ENCODE measurements at places on chromosomes 7 and 10. TPM values are rescaled to one million over a fixed set of nuclear protein-coding genes. Genes with fewer than 3 reads are reported as not detected.

DNA sequence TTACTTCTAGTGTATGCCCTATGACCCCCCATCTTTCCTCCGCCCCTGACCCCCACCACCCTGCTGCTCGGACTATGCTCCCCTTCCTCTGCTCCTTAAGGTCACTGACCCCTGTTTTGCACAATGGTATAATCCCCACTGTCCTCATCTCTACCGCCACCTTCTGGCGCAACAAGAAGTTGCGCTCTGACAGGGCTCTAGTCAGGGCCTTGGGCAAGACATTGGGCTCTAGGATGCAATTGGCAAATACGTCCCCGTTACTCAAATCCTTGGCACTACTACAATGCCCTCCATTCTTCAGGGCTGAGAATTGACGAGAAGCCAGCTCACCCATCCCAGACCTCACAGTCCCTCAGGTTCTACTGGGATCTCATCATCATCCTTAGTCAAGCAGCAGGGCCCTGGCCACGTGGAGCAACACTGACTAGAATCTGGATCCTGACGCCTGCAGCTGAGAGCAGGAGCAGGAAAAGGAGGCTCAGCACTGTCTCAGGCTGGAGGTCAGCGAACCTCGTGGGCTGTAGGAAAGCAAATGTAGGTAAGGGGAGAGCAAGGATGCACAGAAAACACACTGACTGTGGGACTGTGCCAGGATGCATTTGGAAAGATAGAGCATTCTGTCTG, 10.6 kb downstream of the LRIT2 start:
- peak; percentile 23 for DNase-seq

DNA sequence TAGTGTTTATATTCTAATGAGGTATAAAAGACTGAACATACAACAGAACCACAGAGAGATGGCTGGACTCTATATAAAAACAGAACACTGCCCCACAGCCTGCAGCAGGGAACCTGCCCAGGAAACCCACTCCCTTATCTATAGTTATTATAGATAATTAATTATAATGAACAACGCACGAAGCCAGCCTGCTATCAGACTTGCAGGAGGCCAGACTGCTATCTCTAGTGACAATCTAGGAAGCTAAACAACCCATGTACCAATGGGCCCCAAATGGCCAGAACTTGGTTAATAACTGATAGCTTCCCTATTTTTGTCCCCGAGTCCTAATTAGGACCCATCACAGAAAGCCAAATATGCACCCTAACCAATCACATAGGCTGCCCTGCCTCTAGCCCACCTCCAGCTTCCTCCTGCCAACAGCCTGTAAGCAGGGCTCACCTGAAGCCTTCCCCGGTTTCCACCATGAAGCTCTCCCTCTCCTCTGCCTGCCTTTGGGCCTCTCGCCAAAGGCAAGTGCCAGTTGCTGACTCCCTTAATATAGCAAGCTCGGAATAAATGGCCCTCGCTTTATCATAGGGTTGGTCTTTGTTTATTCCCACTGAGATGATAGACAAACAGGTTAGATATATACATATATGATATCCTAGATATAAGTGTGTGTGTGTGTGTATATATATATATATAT, 74.5 kb downstream of the SYPL1 start:
- DNase-seq = no peak

GRCh38 chr7:80357530-80357929, 154.3 kb downstream of the GNAT3 start:
- DNase-seq = no peak

DNA sequence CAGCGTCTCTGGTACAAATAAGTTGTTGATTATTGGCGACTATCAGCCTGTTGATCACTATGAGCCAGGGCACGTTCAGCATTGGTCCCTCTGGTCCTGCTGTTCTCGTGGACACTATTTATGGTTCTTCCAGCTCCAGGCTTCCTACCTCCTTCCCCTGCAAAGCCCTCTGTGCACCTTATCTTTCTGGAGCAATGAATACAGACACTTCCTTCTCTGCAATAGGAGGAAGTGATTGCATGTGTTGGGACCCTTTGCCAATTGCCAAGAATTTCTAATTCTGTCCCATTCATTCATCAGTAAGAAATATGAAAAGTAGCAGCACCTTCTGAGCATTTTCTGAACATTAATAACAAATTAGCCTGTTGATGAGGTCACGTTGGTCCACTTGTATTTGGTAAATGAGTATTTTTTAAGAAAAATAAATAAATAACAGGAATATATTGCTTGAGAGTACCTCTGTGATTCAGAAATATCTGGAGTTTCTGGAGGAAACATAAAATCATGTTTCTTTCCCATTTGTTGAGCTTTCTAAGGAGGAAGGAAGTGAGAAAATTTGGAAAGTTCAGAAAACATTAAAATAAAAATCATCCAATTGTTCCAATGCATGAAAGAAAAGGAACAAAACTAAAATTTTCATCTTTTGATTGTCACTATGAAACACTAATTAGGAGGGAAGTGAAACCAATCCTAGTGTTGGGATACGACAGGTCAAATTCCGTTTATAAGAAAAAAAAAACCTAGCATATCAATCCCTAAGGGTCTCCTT, 259.1 kb upstream of the KLF6 start:
- no peak for DNase-seq

The PIK3AP1 gene
- 12.8 TPM for total RNA-seq
